Mesothelial cell of epicardium (in vitro differentiated cells): ENCODE measurements at places on chromosomes 4 and X.

DNA sequence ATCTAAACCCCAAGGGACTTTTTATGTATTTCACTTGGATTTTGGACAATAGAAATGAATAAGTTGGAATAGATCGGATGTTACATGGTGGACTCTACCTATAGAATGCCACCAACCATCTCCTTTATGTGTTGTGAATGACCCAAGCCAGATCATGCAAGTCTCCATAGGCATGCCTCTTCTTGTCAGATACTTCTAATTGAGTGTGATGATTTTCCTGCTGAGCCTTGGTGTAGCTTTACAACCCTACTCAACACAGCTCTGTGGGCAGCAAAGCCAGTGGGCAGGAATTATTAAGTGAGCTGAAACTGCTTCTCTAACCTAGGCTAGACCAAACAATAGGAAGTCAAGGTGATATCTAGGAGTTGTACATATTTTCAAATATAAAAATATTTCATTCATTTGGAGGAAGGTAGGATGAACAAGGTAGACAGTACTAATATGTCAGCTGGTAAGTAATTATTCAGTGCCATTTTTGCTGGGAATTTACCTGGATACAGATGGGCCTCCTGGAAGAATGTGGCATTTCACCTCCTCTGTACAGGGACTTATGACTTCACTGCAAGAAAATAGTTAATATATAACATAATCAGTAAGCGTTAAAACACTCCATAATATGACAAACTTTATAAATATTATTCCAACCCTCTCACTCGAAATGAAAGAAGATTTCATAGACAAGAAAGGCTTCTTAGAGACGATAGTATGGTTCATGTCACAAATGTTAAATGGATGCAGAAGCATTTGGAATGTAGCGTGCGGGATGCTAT lies 298.0 kb upstream of the FAT1 start:
- DNase-seq: no peak

DNA sequence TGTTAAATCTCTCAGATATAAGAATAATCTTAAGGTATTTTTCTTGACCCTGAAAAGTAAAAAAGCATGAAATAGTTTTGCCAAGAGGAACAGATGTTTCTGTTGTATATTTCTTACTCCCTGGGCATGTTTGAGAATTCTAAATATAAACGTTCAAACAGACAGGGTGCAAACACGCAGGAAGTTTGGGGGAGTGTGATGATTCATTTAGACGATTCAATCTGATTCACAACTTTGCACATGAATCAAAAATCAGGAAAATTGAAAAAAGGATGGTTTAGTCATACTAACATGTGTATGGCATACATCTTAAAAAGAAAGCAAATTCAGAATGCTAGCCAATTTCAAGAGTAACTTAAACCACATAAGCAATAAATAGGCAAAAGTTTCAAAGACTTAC lies 340.3 kb upstream of the GRID2 start:
- DNase-seq: no peak

- no peak for DNase-seq
Observed at GRCh38 chrX:143634309-143634662, 1.6 kb downstream of the SLITRK4 start.

- no peak for DNase-seq
Observed at GRCh38 chr4:128698386-128698785, 111.1 kb upstream of the JADE1 start.

DNA sequence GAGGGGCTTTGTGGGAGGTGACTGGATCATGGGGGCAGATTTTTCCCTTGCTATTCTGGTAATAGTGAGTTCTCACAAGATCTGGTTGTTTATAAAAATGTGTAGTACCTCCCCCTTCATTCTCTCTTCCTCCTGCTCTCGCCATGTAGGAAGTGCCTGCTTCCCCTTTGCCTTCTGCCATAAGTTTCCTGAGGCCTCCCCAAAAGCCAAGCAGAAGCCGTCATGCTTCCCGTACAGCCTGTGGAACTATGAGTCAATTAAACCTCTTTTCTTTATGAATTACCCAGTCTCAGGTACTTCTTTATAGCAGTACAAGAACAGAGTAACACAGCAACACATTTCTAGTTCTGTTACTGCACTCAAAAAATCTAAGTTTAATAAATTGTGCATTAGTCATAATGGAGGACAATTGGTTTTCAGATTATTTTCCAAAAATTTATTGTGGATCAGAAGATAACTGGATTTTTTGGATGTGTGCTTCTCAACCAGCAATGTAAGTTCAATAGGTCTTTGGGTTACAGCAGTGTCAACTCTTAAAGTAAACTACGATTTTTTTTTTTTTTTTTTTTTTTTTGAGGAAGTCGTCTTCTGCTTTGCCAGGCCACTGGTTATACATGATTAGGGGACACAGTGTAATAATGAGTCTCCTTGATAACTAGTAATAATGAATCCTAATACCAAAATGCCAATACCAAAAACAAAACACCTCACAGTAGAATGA lies 69.9 kb downstream of the CHIC2 start:
- DNase-seq: no peak

DNA sequence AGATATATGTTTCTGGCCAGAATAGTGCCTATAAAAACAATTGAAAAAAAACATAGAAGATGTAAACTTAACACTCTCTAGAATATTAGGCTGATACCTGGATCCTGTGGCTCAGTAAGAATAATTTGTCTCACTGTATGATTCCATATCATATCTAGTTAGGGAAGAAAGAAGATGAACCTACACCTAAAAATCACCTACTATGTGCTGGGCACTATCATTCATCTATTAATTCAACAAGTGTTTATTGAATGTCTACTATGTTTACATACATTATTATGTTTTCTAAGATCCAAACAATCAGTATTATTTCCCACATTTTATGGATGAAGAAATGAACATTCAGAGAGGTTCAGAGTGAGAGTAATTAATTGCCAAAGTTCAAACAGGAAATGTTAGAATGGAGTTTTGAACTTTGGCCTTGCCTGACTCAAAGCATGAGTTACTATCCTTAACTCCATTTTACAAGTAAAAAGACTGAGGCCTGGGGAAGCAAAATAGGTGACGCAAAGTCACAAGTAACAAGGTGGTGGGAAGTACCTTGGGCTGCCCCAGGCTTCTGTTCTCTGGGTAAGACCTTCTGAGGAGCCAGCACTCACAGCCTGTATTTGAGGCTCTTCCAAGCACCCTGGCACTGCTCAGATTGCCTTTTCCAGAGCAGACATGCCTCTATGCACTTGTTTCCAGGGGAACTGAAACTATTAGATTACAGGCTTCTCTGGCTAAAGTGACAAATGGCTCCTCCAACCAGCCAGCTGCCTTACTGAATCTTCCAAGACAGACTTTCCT lies 111.1 kb upstream of the ACSL4 start:
- DNase-seq: no peak
